IMR-90 (cell line): ENCODE measurements at places on chromosomes 1 and 21.

GRCh38 chr1:31198150-31198549 is 41.5 kb downstream of the NKAIN1 start:
- DNase-seq, result no peak

GRCh38 chr1:39671793-39672550 is at the start of gene NT5C1A:
NT5C1A (minus strand) TSS chr1:39672107; CDS start chr1:39672038, 69 bp downstream.
- DNase-seq, result no peak

DNA sequence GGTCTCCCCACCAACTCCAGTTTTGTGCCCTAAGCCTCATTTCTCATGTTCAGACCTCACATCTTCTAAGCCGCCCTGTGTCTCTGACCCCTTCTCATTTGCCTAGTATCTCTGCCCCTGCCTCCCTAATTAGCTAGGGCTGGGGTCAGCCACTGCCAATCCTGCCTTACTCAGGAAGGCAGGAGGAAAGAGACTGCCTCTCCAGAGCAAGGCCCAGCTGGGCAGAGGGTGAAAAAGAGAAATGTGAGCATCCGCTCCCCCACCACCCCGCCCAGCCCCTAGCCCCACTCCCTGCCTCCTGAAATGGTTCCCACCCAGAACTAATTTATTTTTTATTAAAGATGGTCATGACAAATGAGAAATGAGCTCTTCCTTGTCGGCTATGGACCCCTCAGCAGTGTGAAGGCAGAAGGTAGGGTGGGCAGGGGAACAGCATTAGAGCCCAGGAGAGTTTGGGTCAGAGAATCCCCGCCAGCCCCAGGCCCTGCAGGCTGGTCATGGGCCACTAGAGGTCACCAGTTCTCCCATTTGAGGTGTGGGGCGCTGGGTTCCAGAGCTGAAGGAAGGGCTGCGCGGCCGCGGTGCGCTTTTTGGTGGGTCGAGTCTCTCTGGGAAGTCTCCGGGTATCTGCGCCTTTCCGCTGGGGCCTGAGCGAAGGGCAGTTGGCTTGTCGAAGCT is 11.5 kb downstream of the ADAMTSL4 start:
- DNase-seq, result no peak

- DNase-seq, result no peak
These were observed 15.3 kb upstream of the STUM start for GRCh38 chr1:226533220-226533619.

DNA sequence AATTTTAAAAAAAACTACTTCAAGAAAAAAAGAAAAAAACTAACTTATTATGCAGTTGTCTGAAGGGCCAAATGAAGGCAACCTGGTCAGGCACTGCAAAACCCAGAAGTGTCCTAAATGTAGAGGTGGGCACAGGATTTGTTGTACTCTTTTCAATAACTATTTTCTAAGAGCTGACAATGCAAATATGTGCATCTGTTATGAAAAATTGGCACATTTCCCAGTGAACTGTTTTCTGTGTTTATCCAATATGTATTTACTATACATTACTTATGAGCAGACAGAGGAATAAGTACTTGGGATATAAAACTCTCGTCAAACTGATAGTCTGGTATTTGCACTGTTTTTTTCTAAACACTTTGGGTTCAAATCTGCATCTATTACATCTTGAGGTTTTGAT is 188.0 kb upstream of the C21orf91 start:
- DNase-seq, result no peak

DNA sequence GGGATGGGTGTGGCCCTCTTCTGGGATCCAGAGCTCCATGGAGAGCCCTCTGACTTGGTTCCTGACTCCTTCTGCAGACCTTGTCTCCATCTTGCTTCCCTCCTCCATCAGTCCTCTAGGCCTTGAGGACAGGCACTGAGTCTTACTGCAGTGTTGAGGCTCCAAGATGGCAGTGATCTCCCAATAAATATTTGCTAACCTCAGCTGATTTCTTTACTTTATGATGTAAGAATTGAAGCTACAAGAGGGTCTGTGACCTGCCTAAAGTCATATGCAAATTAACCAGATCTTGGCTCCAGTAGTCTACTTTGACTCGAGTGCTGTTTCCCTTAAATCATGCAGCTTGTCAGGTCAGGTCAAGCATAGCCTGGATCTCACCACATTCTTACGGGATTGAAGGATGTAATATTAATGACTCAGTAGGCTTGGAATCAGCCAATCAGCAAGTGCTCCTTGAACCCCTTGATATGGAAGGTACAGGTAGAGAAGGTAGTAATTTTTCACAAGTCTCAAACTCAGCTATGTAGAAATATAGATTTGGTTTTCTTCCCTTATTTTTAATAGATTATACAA is 93.0 kb downstream of the CLIC6 start:
- no peak for DNase-seq

DNA sequence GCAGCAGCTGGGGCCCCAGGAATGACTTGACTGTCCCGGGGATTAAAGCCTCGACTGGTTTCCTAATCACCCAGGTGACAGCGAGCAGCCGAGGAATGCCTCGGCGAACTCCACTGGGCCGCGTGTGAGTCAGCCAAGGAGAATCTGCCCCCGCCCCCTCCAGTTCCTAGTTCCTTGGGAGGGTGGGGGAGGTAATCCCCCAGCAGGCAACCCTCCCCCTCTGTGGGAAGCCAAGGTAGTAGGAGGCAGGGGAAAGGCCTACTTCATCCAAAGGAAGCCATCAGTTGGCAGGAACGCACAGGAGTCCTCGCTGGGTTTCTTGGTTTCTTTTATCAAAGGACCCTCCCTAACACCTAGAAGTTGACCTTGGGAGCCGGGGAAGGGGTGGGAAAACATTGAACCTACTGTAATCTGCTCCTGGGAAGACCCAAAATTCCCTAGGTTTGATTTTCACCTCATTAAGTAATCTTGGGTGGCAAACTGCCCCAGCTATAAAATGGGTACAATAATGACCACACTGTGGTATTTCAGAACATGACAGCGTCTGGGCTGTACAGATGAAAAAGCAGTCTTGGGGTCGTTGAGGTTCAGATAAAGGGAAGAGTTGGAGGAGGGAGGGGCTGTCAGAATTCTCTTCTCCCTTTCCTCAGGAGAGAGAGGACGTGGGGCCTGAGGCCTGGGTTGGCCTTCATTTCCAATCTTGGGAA is 1.4 kb downstream of the TENT5B start:
- peak; percentile 88 for DNase-seq

GRCh38 chr1:245317217-245317616 is 162.4 kb downstream of the KIF26B start:
- no peak for DNase-seq

- no peak for DNase-seq
These were observed 53.4 kb downstream of the FMN2 start for GRCh38 chr1:240145120-240145519.

- peak; percentile 51 for DNase-seq
These were observed 263.6 kb upstream of the USP24 start for GRCh38 chr1:55478742-55479141.

GRCh38 chr1:14128096-14128495 is 428.1 kb downstream of the PRDM2 start:
- no peak for DNase-seq

- DNase-seq, result peak; percentile 55
These were observed 13.6 kb downstream of the NID1 start for GRCh38 chr1:236051242-236051791.

DNA sequence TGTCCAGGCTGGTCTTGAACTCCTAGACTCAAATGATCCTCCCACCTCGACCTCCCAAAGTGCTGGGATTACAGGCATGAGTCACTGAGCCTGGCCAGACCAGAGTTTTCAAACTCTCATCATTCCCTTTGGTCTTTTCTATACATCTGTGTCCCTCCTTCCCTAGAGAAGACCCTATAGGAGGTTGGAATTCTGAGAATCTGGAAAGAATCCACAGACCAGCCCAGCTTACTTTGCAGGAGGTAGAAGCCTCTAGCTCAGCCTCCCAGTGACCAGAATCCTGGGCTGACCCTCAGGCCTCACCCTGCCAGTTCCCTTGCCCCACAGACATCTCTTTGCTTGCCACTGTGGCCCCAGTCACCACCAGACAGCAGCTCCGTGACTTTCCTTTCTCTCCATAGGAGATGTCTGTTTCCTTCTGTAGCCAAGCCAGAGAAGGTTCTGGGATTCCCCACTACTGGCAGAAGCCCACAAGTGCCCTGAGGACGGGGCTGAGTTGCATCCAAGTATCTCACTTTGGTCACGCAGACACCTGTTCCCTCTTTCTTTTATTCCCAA is 34.7 kb upstream of the KHDRBS1 start:
- no peak for DNase-seq

- DNase-seq, result no peak
These were observed 8.7 kb downstream of the GBP4 start for GRCh38 chr1:89190017-89190416.

DNA sequence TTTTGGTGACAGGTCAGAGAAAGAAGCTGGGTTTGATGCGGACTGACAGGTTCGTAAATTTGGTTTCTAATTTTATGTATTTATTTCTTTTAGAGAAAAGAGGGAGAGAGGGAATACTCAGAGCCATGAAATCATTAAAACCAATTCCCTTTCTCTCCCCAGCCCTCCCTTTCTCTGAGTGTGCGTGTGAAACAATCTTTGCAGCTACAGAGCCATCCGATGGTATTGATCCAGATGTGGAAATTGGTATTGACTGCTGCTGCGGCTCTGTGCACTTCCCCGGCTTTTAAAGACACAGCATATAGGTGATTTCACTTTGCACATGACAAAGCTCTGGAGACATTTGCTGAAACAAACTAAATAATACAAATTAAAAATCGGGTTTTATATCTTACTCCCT is 42.4 kb upstream of the PBX1 start:
- DNase-seq, result no peak

DNA sequence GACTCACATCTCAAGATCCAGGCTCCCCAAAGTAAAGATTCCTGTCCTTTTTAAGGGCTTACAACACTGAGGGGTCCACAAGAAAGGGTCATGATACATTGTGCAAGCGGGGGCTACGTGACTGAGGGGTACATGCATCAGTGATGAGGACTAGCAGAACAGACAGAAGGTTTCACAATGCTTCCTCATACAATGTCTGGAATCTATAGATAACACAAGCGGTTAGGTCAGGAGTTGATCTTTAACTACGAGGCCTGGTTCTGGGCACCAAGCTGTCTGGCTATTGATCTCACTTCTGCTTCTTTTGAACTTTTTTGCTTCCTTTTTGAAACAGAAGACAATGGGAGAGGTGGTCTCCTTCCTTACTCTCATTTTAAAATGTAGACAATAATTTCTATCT is 718.6 kb downstream of the AMY1C start:
- DNase-seq, result no peak

DNA sequence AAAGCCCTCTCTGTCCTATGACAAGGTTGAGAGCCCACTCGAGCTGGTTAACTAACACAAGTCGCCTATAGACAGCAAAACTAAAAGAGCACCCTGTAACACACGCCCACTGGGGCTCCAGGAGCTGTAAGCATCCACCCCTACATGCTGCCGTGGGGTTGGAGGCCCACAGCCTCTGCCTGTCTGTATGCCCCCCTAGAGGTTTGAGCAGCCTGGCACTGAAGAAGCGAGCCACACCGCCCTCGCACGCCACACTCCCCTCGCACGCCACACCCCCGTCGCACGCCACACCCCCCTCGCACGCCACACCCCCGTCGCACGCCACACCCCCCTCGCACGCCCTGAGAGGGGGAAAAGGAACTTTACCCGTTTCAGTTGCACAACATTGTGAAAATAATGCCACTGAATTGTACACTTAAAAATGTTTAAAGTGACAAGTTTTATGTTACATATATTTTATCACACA is 13.2 kb upstream of the HMGCL start:
- DNase-seq, result peak; percentile 13

DNA sequence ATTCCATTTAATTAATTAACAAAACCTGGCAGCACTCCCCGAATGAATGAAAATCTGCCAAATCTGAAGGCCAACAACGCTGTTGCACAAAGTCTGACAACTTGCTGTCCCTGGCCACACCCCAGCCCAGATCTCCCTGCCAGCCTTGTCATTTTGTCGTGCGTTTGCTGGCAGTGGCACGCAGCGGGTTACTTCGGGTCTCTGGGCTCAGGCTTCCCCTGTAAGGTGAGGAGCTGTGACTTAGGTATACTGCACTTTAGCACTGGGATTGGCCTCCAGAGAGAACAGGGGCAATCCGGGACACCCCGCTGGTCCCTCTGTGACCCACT is 34.3 kb upstream of the SIM2 start:
- no peak for DNase-seq

- no peak for DNase-seq
These were observed 48.2 kb upstream of the ARHGEF16 start for GRCh38 chr1:3405974-3406867.

- no peak for DNase-seq
These were observed 31.1 kb upstream of the RGS8 start for GRCh38 chr1:182715531-182715930.

DNA sequence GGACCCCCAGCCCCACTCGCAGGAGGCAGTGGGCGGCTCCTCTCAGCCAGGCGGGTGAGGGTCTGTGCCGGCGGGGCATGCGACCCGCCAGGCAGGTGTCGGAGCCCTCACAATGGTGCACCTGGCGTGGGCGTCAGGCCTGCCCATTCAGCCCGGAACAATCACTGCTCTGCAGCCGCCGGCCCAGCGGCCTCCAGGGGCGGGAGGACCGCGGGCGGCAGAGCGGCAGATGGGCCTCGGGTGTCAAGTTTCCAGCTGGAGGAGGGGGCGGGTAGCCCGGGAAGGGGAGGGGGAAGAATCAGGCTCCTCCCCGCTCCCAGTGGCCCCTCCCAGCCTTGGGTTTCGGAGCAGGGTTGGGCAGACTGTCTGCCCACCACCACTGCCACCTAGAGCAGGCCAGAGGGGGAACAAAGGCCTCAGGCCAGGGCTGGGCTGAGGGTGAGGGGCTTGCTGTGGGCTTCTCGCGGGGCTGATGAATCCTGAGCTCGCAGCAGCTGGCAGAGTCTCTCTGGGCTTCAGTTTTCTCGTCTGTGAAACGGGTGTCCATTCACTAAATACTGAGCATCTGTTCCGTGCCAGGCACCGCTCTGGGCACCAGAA is 39.5 kb upstream of the CASZ1 start:
- DNase-seq, result peak; percentile 36
